CD4-positive, alpha-beta T cell treated with Interleukin-17A for 1 hour (primary cell): ENCODE measurements at places on chromosomes 3 and 15.
A peak's percentile ranks its signal among the peaks of the same experiment; 100 is the strongest.

DNA sequence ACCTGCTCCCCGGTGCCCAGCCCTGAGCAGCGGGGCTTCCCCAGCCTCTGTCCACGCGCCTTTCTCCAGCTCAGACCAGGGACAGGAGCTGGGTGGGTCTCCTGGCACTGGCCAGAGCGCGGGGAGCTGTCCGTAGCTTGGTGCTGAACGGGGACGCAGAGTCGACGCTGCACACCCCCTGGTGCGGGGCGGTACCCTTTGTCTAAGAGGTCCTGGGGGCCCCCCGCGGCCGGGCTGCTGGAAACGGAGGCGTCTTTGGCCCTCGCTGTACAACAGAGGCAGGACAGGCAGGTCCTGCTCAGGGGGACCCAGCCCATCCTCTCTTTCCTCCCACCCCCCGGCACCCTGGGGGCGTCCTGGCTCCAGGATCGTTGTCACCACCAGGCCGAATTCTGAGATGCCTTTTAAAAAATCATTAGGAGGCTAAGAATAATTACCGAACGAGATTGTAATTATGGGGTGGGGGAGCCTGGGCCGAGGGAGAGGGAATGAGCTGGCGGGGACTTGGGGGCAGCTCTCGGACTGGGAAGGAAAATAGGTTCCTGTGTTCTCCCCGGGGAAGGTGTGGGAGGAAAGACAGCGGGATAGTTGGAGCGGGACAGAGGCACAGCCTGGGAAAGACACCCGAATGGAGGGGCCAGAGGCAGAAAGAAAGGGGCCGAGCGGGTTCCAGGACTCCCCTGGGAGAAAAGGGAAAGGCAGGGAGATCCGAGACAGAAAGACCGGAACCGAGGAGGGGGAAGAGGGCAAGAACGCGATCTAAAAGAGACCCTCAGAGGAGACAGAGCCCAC, 4.1 kb upstream of the SKOR1 start:
- no peak for DNase-seq

GRCh38 chr15:89982315-89983055, 18.6 kb upstream of the ZNF710 start:
- DNase-seq: no peak

- DNase-seq: no peak
Observed at GRCh38 chr3:31981206-31982181, at the start of the genes OSBPL10 and ZNF860. Gene OSBPL10, minus strand, starts transcription at chr3:31981262. Its CDS starts 83 bp downstream, at chr3:31981179. Gene ZNF860, plus strand, starts transcription at chr3:31981750. Its CDS starts 7,330 bp downstream, at chr3:31989080.

DNA sequence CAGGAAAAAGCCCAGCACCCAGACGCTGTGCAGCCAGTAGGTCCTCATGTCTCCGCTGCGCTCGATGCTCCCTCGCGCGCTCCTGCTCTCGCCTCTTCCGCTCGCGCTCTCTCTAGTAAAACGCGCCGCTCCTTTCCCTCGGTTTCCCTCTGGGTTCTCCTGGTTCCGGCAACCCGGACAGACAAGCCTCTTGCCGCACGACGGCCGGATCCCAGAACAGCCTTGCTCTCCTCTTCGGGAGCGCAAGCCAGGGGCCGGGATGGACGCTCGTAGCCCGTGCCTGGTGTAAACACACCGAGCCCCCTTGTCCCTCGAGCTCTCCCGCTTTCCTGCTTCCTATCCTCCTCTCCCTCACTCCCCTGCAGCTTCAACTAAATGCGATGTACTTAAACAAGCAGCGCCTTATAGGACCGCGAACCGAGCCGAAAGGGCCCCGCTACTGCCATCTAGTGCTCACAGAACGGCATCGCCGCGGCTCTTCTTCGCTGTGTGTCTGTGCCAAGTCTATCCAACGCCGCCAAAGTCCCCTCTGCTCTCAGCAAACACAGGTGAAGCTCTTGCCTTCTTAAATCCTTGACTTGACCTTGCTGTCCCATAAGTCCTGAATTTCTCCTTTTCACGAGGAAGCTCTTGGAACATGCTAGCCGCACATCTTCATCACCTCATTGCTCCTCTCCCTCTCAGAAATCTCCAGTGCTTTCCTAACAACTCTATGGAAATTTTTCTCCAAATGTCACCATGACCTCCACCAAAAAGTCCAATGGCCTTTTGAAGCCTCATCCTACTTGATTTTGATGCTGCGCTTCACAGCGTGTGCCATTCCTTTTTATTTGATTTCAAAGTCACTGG, 1037.2 kb downstream of the IGSF11 start:
- DNase-seq: peak; percentile 14

DNA sequence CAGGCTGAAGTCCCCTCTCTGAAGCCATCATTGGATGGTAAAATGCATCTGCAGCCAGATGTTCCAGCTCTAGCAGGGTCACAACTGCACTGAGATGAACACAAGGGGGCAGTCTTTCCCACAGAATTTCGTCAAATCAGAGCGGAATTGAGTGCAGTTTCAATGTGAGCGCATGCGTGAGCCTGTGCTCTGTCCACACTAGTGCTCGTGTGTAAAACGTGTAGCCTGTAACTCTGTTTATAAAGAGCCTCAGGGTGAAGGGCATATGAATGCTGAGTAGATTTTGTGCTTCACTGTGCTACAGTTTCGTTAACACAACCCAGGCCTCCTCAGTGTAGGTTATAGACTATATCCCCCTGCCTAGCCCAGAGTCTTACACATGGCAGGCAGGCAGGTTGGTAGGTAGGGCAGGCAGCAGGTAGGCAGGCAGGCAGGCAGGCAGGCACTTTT, 92.7 kb upstream of the GOLGA6L4 start:
- peak; percentile 85 for DNase-seq

DNA sequence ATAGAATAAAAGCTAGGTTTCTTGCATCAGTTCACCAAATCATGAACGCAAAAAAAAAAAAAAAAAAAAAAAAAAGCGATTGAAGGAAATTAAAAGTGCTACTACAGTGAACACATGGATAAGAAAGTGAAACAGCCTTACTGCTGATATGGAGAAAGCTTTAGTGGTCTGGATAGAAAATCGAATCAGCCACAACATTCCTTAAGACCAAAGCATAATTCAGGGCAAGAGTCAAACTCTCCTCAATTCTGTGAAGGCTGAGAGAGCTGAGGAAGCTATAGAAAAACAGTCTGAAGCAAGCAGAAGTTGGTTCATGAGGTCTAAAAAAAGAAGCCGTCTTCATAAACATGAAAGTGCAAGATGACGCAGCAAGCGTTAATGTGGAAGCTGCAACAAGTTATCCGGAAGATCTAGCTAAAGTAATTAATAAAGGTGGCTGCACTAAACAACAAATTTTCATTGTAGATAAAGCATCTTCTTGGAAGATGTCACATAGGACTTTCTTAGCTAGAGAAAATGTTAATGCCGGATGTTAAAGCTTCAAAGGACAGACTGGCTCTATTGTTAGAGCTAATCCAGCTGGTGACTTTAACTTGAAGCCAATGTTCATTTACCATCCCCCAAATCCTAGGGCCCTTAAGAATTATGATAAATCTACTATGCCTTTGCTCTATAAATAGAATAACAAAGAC, 19.2 kb downstream of the P3H2 start:
- DNase-seq: no peak

- no peak for DNase-seq
Observed at GRCh38 chr15:64536244-64536836, 76.0 kb downstream of the ZNF609 start.

GRCh38 chr3:167489571-167489970, 15.7 kb upstream of the SERPINI2 start:
- no peak for DNase-seq

DNA sequence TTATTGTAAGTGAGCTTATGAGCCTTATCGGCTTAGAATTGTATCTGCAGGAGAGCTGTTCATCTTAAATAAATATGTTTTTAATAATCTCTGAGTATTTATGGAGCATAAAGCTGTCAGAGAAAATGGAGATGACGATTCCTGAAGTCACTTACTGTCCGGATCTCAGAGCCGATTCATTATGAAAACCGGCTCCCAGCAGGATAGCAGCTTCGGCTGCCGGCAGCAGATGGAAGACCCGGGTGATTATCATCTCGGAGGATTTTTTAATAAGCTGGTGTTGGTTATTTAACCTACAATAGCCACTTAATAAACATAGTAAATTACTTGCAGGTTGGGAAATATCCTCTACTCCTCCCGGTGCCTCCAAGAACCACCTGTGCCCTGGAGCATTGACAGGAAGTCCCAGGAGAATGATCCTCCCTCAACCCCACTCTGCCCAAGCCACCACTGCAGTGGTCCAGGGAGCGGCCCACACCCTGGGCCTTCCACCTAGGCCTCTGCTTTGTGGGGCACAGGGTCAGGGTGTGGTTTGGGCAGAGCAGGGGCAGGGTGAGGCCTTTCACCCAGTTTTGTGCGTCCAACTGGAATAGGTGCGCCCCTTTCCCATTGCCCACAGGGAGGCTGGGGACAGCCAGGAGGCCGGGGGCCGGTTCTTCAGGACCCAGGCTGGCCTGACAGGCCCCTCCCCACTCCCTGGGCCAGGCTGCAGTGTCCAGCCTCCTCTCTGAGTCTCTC, 42.2 kb upstream of the PRR23E start:
- no peak for DNase-seq

DNA sequence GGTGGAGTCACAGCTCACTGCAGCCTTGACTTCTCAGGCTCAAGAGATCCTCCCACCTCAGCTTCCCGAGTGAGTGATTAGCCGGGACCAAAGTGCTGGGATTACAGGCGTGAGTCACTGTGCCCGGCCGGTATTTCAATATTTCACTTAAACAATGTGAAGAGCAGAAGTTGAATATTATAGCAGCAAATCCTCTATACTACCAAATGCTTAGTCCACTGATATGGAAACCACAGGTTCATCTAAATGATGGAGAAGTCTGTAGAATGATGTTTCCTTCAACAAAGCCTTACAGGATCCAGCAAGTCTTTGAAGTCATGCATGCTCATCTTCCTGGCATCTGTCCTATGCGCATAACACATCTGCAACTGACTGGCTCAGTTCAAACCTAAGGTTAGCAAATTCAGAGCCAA, 20.3 kb upstream of the UACA start:
- no peak for DNase-seq

DNA sequence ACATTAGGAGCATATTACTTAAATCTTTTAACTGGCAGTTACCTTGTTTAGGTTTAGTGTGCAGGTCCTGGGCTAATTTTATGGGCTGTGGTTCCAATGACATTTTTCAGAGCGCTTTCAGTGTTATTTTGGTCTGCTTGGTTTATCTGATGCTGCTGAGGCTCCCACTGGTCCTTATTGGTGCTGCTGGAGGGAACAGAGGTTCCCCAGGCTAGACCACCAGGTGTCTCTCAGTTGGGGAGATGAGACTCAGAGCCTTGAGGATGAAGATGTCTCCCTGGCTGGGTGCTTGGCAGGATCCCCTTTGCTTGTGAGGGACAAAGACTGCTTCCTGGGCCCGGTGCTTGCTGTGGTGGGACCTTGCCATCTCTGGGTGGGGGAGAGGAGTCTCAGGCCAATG, 28.3 kb upstream of the TASOR start:
- DNase-seq: no peak

DNA sequence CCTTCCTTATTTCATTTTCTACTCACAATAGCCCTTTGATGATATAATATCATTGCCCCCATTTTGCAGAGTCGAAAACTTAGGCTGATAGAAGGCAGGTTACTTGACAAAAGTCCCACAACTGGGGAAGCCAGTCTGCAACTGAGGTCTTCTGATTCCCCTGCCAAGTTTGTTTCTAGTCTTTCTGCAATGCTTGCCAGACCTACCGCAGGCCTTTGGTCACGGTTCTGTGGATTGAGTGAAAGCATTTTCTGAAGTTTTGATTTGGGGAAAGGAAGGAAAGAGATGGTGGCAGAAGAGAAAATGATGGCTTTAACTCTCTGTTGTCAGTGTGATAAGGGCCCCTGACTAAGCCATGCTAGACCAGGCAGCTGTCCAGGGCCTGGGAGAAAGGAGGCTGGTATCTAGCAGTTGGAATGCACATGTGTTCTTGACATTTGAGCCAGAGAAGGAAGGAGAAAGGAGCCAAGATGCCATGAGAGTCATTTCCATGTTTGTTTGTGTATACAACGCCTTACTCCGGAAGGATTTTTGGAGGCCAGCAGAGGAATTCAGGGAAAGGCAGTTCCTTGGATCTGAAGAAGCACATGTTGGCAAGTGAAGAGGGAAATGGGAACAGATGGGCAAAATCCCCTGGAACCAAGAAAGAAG, 29.9 kb downstream of the FAH start:
- DNase-seq: no peak

DNA sequence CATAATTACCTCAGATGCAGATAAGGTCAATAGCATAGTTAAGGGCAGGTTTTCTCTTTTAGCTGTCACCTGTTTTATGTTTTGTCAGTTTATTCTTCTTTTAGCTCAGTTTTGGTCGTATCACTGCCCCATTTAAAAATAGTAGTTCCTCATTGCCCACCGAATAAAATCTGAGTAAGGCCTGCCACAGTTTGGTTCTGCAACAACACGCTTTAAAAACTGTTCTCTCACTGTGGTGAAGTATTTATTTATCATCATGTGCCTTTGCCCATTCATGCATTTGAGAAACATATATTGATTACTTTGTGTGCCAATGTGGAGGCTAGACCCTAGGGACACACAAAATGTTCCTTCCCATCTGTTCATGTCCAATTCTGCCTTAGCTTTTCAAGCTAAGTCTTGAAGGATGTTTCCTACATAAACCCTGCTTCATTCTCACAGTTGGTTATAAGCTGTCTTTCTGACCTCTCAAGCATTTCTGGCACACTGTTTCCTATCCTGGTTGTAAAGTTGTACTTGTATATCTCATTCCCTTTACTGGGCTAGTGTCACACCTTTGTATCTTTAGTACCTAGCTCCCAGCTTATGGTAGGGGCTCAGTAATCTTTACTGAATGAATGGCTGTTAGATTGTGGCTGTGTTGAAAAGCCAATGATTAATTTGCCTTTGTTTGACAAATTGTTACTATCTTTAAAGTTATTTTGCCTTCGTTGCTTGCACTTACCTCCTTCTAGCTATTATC, 23.9 kb downstream of the AKAP13 start:
- DNase-seq: no peak

DNA sequence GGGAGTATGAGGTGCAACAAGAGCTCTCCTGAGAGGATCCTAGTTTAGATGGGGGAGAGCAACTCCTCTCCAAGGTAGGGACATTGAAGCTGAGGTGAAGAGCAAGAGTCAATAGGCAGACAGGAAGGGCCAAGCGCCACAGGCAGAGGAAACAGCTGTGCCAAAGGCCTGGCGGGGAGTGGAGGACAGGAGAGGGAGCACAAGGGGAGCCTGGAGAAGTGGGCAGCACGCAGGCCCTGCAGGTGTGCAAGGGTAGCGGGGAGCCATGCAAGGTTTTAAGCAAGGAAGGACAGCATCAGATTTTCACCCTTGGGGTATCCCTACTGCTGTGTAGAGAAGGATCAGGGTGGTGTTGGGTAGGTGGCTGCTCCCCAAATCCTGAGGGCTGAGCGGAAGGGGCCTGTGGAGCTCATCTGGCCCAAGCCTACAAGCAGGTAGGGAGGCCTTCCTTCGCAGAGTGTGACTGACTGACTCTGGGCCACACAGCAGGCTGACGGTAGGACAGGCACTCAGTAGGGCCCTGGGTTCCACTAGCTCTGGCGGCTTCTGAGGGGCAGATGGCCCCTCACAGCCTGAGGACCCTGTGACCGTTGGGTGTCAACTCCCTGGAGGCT, 13.3 kb downstream of the CHST13 start:
- no peak for DNase-seq
